ENCODE measurements at places on chromosomes 11 and 22.

GRCh38 chr11:119422809-119423508, at the start of gene THY1:
THY1 (minus strand) TSS chr11:119423172; CDS start chr11:119420905, 2,267 bp downstream.
- DNase-seq, result no peak

- DNase-seq, result no peak
These were observed 8.6 kb downstream of the KCNC1 start for GRCh38 chr11:17743026-17743807.

- no peak for DNase-seq
These were observed 29.9 kb downstream of the C11orf96 start for GRCh38 chr11:43972366-43972765.

DNA sequence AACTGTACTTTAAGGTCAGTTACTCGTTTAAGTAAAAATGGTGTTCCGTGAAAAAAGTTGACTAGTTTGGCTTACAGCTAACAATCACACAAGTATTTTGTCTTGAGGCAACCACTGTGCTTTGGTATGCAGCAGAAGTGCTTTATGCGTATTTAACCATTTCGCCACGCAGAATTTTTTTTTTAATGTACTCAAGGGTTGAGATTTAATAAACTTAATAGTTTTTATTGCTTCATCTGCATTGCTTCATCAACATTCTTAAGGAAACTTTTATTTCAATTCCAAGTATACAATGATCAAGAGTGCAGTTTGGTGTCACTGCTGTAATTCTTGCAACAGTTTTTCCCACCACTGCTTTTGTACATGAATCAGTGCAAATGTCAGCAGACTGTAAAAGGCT, 66.4 kb downstream of the ZNRF3 start:
- peak; percentile 71 for DNase-seq

GRCh38 chr11:27471589-27472397, 797 bp downstream of the LGR4 start:
- DNase-seq, result no peak

DNA sequence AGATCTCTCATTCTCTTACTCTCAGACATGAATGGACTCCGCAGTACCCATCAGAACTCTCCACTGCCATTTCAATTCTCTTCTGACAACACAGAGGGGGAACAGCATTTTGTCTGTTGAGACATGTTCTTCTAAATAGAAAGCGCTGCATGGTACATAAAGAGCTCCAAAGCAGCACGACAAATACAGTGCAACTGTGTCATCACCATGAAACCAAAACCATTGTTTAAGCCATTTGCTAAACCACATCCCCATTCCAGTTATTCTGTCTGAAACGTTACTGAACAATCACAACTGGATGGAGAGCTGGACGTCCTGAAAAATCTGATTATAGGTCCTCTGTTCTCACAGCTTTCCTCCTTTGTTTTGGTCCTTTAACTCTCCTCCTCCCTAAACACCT, 17.9 kb upstream of the TENM4 start:
- no peak for DNase-seq

- DNase-seq, result peak; percentile 34
These were observed 377.7 kb downstream of the TENM4 start for GRCh38 chr11:79062814-79063762.

DNA sequence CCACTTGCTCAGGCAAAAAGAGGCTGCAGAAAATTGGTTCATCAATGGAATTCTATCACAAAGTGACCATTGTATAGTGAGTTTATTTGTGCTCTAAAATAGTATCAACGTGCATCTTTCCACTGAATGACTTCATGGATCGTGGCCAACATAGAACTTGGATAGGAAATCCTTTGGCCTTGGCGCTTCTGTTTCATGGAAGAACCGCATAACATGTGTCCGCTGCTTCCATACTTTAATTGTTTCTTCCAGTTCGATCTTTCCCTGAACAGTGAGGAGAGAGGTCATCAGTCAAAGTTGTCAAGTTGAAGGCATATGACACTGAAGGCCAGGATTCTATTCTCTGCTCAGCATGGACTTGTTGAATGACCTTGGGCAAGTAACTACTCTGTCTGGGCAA, 4.5 kb downstream of the NDUFA6 start:
- no peak for DNase-seq

- peak; percentile 71 for DNase-seq
These were observed 22.9 kb upstream of the MRPL17 start for GRCh38 chr11:6705905-6706535.

DNA sequence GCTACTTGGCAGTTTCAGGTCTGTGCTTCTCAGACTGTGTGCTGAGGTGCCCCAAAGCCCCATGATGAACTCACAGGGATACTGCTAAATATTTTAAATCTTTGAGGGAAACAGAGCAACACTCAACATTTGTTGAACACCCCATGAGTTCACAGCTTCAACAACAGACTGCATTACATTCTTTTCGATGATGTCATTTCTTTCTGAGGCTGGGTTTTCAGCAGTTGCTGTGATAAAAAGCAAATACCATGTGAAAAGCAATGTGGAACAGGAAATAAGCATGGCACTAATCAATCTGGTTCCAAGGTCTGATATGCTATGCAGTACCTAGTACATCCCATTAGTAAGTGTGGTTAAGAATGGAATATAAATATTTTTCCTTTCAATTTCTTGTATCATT, 82.7 kb downstream of the RPL27A start:
- DNase-seq, result peak; percentile 84

GRCh38 chr11:74069146-74070046, 60.5 kb upstream of the UCP3 start:
- no peak for DNase-seq

GRCh38 chr11:44727373-44728287, 868 bp downstream of the TSPAN18 start:
- peak; percentile 35 for DNase-seq

DNA sequence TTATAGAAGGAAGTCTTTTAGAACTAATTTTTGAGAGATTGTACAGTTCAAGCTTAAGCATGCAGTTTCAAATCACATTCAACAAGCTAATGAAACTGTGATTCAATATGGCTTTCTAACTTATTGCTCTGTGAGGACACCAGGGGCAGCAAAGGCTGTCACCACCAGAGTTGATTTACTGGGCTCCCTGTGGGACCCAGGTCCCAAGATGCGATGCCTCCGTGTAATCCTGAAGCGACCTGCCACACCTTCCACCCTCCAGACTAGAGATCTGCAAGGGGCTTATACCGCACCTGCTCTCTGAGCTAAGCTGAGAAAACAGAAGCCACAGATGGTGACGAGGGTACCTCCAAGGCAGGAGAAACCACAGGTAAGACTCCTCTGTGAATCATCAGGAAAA, 918 bp upstream of the OR51Q1 start:
- DNase-seq, result no peak

GRCh38 chr22:22430111-22430820, 78.3 kb downstream of the ZNF280B start:
- DNase-seq, result no peak

- no peak for DNase-seq
These were observed 1.6 kb upstream of the P2RY2 start for GRCh38 chr11:73216465-73216864.

DNA sequence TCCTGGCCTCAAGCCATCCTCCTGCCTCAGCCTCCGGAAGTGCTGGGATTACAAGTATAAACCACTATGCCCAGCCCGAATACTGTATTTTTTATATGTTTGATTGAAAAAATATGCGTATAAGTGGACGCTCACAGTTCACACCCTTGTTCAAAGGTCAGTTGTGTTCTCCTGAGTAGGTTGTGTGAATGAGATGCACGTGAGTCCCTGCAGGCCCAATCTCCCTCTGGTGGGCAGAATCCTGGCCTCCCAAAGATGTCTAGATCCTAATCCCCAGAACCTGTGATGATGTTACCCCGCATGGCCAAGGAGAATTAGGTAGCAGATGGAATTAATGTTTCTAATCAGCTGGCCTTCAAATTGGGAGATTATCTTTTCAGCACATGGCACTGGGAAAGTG, 41.9 kb downstream of the CTTN start:
- DNase-seq, result no peak

- no peak for DNase-seq
These were observed 526.7 kb downstream of the INSC start for GRCh38 chr11:15641271-15642045.

- DNase-seq, result no peak
These were observed 45.7 kb downstream of the PHF21B start for GRCh38 chr22:44963832-44964721.

- DNase-seq, result no peak
These were observed 3.6 kb downstream of the RFPL3 start for GRCh38 chr22:32361257-32361656.

DNA sequence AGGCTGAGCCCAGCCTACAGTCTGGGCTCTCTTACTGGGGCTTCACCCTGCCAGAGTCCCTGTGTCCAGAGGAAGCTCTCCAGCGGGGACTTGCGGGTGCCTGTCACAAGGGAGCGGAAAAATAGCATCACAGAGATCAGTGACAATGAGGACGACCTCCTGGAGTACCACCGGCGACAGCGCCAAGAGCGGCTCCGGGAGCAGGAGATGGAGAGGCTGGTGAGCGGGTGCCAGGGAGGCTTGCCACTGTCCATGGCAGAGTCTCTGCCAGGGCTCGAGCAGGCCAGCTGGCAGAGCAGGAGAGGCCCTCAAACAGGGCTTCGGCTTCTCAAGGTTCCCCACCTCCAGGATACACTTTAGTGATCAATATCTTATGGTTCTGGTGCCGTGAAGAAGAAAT, 21.0 kb downstream of the PHLDB1 start:
- no peak for DNase-seq

DNA sequence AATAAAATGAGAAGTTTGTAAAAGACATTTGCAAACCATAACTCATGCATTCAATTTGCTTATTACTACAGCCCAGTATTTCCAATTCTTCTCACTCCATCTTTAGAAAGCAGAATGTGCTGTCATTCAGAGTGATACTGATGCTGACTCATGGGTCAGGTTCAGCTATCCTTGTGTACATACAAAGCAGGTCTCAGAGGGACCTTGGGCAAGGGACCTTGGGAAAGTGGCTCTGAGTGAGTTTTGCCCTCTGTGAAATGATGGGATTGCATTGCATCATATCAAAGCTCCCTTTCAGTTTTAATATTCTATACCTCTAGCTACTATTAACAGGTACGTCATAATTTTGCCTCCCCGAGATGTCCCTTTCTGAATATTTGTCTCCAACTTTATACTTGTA, 848.7 kb downstream of the OPCML start:
- DNase-seq, result no peak

GRCh38 chr11:110599207-110599606, 113.0 kb downstream of the ARHGAP20 start:
- no peak for DNase-seq

DNA sequence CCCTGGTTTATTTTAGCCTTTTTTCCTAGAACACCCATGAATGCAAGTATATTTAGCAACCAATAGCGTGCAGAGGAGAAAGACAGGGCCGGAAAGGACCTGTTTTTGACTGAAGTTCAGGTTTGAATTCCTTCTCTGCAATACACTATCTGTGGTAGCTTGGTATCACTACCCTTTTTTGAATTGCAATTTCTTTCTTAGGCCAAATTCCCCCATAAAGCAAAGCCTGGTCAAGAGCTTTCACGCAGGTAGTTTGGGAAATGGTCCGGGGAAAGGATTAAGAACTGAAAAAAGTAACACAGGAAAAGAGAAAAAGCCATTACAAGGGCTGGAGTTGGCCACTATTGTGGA, 38.8 kb upstream of the PAMR1 start:
- DNase-seq, result no peak

- peak; percentile 43 for DNase-seq
These were observed 56.5 kb upstream of the CABP7 start for GRCh38 chr22:29663180-29663821.

GRCh38 chr11:116357784-116358544, 414.8 kb downstream of the BUD13 start:
- no peak for DNase-seq

- DNase-seq, result no peak
These were observed 105.2 kb downstream of the PPP6R3 start for GRCh38 chr11:68565768-68566167.

- no peak for DNase-seq
These were observed 12.9 kb downstream of the ROBO3 start for GRCh38 chr11:124877910-124878758.

GRCh38 chr11:87604350-87604749, 566.6 kb downstream of the TMEM135 start:
- no peak for DNase-seq

GRCh38 chr11:16777613-16777975, 39.1 kb downstream of the C11orf58 start:
- DNase-seq, result no peak

DNA sequence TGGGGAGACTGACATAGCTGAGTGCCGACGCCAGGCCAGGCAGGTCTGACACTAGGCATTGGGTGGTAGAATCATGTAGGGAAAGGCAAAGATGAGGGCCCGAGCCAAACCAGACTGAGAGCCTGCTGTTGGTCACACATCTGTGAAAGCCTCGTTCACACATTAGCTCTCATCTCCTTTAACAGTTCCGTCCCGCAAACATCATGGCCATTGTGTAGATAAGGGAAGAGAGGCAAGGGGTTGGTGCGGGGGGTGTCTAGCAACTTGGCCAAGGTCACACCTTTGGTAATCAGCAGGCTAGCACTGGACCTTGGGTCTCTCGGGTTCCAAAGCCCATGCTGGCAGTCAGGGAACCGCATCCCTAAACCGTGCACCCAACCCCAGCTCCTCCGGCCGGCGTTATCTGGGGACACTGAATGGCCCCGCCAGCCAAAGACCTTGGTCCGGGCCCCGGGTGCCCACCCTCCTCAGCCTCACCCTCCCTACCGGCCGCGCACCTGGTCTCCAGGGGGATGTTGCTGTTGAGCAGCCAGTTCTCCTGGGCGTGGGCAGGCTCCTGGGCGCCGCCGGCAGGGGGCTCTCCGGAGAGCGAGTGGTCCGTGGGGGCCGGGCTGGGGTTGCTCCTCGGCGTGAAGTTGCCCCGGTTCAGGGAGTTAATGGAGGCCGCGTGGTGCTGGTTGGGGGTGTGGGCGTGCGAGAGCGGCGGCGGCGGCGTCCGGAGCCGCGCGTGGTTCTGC, 328.3 kb upstream of the NARS2 start:
- peak; percentile 16 for DNase-seq

DNA sequence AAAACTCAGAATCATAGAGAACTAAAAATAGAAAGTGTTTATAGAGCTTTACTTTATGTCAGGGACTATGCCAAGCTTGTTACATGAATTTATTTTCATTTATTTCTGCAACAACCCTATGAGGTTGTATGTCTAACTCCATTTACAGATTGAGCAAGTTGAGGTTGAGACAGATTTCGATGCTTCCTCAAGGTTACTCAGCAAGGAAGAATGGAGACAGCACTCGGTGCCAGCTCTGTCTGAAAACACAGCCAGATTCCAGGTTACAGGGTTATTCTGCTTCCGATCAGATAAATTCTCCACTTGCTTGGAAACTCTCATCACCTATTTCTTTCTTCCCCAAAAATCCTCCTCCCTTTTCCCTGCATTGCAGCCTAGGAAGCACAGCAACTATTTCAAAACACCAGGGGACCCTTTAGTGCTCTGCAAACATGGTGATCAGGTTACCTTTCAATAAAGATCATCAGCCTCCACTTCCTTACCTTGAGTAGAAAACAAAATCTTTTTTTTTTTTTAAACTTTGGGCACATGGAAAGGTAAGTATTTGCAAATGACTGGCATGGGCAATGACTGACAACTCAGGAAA, 7.0 kb downstream of the MMP3 start:
- DNase-seq, result peak; percentile 84

GRCh38 chr22:48902001-48902869, 925.4 kb downstream of the BRD1 start:
- no peak for DNase-seq

GRCh38 chr11:106276859-106277436, 199.5 kb downstream of the AASDHPPT start:
- DNase-seq, result no peak
